ENCODE measurements at places on chromosomes 3 and 15.
A peak's percentile ranks its signal among the peaks of the same experiment; 100 is the strongest.

DNA sequence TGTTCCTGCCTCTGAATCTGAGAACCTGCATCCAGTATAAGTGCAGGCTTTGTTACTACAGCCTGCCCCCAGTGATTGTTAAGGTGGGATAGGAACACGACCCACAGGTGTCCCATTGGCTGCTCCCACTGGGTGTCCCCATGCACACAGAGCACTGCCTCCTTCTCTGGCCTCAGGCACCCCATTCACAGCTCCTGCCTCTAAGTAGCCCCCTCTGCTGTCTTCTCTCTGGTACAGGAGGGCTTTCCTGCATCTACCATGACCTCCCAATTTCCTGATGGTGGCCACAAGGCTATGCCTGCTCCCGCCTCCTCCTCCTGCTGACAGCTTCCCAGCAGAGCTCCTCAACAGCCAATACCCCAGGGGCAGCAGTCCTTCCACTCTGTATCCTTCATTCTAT, 238.6 kb upstream of the TMC3 start:
- no peak for DNase-seq

DNA sequence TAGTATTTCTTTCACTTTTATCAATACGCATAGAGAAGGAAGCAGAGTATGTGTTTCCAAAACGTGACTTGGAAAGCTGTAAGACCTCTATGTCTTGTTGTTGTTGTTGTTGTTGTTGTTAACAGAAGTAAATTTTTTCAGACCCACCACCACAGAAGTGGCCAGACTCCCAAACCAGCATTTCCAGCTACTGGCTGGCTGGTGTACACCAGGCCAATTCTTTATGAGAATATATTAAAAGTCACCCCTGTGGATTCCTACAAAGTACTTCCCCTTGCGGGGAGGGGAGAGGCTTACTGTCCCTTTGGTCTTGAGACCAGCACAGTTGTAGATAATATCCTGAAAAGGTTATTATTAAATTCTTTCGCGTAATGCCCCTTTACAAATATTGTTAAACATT, 1.6 kb upstream of the FOXP1 start:
- no peak for DNase-seq

- DNase-seq: peak; percentile 83
Observed at GRCh38 chr3:46987743-46988401, 8.4 kb downstream of the NBEAL2 start.

DNA sequence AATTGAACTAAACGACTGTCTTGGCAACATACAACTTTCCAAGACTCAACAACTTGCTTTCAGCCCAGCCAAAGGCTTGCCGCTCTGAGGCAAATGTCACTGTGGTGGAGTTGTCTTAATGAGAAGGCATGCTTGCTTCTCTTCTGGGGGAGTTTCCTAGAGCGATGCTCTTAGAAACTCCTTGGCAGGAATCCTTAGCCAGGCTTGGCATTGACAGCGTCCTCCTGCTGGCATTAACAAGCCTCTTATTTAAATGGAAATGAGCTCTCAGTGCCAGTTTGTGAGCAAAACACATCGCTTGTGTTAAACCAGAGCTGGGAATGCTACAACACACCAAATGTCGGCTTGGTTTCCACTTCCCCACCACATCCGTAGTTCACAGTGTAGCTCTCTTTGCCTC, 265.5 kb upstream of the TPRG1 start:
- DNase-seq: no peak

DNA sequence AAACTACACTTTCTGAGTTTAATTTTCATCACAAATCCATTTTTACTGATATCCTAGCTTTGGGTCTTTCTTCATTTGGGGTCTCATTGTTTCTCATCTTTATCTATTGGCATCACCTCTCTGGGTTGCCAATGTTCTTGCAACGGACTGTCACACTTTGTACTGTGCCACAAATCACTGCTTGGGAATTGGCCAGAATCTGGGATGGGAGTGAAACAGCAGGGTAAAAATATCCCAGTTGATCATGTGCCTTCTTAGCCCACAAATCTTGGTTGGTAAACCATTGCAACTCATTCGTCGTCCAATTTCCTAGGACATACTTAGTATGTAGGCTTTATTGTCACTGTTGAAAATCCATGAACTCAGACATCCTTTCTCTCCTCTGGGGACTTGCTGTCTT, 698.5 kb downstream of the OTOL1 start:
- DNase-seq: no peak

DNA sequence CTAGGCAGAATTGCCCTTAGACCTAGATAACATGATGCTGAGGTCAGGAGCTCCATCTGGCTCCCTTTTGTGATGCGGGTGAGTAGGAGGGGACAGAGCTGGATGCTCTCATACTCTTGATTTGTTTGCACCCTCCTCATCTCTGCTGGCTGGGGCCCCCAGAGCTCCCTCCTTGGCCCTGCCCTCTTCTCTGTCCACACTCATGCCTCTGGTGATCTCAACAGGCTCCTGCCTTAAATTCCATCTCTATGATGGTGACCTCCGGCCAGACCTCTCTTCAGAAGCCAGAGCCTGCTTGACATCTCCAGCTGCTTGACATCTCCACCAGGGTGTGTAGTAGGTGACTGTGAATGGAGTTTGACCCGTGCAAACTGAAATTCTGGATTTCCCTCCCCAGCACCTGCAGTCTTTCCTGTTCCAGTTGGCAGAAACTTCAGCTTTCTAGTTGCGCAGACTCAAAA, 4.3 kb upstream of the FGD5 start:
- no peak for DNase-seq

DNA sequence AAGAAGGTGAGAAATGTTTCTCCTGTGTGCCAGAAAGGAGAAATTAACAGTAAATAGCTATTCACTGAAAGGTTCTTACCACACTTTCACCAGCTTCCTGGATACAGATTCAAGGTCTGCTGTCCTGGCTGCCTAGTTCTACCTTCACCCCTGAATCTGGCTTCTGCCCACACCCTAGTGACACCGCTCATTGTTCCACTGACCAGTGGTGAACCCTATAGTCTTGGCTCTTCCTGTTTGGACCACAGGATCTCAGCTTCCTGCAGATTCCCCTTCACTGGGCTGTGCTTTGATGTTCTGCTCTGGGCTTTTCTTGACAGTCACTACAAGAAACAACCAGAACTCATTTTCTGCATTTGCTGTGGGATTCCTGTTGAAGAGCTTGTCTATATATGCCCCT, 250.0 kb downstream of the XXYLT1 start:
- no peak for DNase-seq

GRCh38 chr3:121885386-121885785, 8.8 kb upstream of the SLC15A2 start:
- DNase-seq: no peak

DNA sequence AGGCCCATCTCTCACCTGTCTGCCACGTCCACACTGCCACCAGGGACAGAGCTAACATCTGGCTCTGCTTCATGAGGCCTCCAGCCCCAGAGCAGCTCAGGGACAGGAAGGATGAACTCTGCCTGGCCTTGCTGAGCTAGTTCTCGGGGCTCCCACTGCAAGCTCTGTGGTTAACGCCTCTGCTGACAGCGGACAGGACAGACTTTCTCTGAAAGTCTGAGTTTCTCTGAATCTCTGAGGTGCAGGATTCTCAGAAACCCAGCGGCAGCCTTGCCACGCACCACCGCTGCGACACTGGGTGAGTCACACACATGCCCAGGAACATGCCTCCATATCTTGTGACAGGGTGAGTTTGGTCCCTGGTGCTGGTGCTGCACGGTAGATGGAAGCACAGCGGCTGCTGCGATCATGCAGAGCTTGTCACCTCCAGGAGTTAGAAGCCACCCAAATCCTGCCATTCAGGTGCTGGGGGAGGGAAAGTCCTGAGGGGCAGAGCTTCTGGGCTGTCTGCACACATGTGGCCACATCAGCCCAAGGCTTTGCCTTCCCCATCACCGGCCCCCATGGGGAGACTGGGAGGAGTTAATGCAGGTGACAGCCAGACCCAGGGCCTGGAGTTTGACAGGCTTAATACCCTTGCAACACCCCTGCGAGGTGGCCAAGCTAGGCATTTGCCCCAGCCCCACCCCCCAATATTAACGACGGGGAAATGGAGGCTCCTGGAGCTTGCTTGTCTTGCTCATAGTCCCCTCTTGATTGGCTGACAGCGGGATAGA, 267.0 kb downstream of the PLCL2 start:
- DNase-seq: peak; percentile 52

- DNase-seq: no peak
Observed at GRCh38 chr3:153552887-153553604, 391.0 kb downstream of the RAP2B start.

DNA sequence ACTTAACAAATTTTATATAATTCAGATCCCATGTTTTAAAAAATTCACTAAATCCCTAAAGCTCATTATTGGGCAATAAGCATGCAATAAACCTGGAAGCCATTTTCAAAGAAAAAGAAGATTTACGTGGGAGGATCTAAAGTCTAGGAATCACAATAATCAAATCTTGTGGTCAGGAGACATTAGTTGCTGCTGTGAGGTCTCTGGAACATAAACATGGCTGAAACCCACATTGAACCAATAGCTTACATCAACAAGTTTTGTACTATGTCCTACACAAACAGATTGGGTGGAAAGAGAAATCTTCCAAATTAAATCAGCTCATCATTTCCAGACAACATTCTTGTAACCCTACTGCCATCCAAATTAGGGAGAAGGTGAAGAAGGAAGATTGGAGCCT, 121.9 kb upstream of the EPHA3 start:
- DNase-seq: no peak

DNA sequence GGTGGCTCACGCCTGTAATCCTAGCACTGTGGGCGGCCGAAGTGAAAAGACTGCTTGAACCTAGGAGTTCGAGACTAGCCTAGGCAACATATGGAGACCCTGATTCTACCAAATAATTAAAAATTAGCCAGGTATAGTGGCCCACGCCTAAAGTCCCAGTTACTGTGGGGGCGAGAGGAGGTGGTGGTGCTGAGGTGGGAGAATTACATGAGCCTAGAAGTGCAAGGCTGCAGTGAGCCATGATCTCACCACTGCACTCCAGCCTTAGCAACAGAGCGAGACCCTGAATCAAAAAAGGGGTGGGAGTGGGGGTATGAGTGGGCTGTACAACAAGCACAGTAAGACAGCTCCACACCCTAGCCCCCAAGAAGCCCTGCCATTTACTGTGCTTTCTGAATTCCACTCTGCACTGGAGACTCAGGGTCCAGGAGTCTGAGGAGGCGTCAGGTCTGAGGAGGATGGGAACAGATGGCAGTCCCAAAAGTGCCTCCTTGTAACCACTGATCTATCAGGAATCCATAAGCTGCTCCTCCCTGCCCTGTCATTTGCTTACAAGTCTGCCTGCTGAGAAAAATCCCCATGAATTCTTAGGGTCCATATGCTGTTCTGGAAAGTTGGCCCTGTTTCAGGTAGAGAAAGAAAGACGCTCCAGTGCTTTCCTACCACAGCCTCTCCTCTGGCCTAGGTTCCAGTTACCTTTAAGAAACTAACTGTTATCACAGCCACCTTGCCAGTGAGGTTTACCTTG, 171.1 kb downstream of the MAGI1 start:
- no peak for DNase-seq

GRCh38 chr3:117036259-117036799, 326.8 kb downstream of the TUSC7 start:
- no peak for DNase-seq

DNA sequence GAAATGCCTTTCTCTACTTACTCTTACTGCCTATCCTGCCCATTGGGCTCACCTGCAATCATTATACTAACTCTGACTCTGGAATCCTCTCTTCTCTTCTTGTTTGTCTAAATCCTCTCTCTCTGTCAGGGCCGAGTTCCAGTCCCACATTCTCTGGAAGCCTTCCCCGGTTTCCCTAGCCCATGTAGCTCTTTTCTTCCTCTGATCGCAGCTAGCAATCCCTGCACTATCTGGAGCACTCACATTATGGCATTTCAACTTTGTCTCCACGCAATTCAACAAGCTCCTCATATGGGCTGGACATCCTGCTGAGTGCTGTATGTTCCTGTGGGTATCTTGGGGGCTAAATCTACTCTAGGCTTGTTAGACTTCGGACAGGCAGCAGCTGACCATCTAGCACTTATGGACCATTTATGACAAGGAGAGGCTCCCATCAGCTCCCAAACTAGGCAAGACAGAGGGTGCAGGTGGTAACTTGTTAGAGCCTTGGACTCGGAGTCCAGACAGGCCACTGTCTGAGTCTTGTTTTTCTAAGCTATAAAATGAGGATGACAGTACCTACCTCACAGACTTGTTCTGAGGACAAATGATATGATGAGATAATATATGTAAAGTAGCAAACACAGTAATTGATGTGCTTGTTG, 58.3 kb downstream of the EPHB3 start:
- no peak for DNase-seq

GRCh38 chr3:183094711-183095110, 4.6 kb downstream of the MCCC1 start:
- DNase-seq: no peak

DNA sequence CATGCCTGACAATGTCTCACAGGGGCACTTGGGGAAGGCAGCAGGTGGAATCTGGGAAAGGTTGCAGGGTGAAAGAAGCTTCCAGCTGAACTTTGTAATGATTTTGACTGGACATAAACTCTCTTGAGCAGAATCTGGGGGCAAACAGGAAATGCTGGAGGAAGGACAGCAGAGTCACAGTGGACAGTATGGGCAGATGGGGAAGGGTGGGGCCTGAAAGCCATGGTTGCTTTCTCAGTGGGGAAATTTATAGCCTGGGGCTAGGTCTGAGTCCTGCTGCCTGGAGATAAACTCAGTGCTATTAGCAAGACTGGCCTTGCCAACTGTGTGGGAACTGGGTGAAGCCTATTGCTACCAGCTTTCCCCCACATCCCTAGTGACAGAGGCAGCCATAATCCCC, 203.2 kb downstream of the OSBPL10 start:
- no peak for DNase-seq

DNA sequence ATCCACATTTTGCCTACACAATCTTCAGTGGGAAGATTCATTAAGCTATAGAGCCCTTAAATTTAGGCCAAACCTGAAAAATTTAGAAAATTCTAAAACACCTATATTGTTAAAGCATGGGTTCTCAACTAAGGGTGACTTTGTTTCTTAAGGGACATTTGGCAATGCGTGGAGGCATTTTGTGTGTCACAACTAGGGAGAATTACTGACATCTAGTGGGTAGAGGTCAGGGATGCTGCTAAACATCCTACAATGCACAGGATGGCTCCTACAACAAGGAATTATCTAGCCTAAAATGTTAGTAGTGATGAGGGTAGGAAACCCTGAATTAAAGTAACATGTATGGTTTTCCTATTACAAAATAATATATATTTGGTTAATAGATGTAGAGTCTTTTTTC, 55.8 kb downstream of the TBC1D5 start:
- no peak for DNase-seq

DNA sequence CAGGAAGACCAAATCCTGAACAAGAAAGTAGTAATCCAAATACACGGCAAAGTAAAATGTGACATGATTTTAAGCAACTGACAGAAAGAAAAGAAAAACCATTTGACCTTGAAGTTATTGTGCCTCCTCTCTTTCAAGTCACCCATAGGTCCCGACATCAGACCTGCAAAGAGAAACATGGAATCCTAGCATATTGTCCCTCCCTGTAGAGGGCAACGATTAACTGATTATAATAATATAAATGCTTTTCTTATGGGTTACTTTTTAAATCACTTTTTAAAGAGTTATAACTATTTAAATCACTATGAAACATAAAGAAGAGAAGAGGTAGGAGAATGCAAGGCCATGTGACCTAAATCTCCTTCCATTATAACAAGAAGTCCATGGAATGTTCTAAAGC, 143.2 kb upstream of the LIPC start:
- DNase-seq: no peak

All from GM12864 (cell line).